NCI-H2171 (cell line): ENCODE measurements at places on chromosomes 16 and 17.

DNA sequence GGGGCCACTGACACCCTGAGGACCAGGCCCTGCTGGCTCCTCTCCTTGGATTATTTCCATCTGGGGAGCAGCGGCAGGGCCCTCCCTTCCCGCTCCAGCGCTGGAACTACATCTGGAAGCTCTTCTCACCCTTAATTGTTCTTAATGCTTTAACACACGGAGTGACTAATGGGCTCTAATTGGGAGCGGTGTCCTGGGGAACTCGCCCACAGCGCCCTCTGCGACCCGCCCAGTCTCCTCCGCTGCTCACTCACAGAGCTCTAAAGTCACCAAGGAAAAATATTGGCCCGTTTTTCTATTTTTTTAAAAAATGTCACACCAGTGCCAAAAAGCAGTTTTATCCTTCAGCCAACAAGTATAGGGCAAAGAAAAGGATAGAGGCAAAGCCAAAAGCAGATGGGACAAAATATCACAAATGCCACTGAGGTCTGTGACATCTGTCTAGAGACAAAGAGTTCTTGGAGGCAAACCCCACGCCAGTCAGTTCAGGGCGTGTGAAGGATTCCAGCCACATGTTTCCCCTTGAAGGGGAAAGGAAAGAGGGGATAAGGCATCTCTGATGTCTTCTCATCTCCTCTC is 134.7 kb downstream of the RBFOX3 start:
- no peak for DNase-seq

DNA sequence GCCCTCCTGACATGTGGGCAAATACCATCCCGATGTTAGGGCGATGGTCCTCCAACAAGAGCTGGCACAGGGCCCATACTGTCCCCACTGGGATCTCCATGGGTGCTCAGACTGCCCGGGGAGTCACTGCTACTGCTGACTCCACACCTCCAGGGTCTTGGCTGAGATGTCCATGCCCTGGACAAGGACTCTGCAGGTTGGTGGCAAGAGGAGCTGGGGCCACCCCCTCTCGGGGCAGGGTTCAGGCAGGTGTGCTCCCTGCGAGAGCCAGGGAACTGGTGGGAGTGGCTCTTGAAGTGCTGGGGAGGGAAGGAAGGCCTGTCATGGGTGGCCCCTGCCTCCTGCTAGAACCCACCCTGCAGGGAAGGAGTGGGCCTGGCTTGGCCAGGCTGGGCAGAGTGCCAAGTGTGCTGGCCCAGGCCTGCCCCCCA is 6.4 kb downstream of the CASKIN2 start:
- no peak for DNase-seq

- no peak for DNase-seq
These were observed 161.9 kb downstream of the WSCD1 start for GRCh38 chr17:6231886-6232731.

DNA sequence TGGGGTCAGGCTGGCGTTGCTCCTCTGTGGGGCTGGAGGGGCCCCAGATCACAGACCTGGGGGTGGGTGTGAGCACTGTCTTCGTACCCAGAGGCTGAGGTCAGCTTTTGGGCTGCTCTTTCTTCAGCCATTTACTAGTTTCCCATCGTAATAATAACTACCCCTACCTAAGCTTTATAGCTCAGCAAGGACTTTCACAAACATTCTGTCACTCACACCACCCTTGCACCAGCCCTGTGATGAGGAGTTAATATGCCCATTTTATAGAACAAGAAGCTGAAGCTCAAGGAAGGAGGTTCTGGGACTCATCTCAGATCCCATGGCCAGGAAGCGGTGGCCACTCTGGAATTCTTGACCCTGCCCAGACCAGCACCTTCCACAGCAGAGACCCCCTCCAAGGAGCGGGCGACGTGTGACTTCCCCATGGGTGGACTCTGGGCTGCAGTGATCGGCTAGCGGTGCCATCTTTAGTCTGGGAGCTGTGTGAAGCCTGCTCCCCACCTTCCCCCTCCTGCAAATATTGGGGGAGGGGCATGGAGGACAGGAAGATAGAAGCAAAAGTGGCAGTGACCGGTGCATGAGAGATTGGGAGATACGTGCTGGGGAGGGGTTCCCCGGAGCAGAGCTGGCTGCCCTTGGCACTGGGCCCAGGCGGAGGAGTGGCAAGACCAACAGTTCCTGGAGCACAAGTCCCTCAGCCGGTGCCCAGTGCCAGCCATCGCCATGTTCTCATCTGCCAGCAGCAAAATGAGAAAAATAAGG is 81.8 kb upstream of the TOB1 start:
- no peak for DNase-seq

- DNase-seq = no peak
These were observed 20.5 kb downstream of the CDC42EP4 start for GRCh38 chr17:73291260-73291801.

- DNase-seq = no peak
These were observed 52.4 kb upstream of the IRX5 start for GRCh38 chr16:54878301-54878700.

DNA sequence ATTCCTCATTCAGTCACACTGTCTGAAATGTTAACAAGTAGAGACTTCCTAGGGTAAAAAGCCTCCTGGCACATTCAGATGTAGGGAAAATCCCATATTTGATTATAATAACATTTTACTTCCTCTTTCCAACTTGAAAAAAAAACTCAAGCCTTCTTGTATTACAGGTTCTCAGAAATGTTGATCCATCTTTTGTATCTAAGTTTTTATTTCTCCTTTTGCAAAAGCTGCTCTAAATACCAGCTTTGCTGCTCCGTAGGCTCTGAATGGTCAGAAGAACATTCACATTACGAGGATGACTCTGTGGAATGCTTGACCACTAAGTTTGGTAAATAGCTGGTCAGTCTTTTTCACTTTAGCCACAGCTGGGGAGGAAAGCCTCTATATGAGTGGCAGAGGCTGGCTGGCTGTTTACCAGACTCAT is 13.2 kb upstream of the HEATR6 start:
- no peak for DNase-seq

DNA sequence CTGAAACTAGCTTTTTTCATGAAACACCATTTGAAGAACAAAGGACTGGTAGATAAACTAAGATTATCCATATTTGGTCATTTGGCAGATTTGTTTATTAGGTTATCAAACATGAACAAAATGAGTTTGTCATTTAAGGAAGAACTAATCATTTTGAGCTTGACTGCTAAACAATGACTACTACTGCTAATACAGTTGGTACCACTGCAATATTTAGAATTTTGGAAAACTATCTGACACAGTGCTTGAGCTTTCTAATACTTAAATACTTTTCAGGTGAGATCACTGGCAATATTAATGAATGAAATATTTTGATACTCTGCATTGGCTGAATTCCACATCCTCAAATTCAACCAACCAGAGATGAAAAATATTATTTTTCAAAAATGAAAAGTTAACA is 47.2 kb downstream of the MED13 start:
- no peak for DNase-seq

GRCh38 chr17:80419255-80419654 is 4.3 kb downstream of the ENDOV start:
- no peak for DNase-seq

GRCh38 chr16:21684199-21684598 is 20.4 kb downstream of the OTOA start:
- DNase-seq = peak; percentile 20

- DNase-seq = no peak
These were observed 1.3 kb downstream of the NAGS start for GRCh38 chr17:44005527-44006271.

GRCh38 chr17:41629316-41629715 is 4.9 kb upstream of the KRT17 start:
- DNase-seq = no peak

GRCh38 chr16:69108064-69108904 is 2.8 kb downstream of the HAS3 start:
- no peak for DNase-seq

DNA sequence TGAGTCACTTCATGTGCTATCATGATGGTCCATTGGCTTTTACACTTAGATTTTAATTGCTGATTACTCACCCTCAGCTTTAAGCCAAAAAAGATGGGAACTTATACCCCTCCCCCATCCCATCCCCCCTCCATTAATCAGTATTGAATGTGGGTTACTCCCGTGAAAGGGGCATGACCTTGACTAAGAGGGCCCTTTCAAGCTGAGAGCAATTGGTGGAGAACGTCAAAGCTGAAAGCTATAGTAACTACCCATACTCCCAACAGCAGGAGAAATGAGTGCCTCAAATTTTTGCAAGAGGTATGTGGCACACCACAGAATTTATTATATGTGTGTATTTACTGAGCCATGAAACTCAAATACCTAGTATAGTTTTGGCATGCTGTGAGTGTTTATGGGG is 99.7 kb upstream of the CDH8 start:
- no peak for DNase-seq

DNA sequence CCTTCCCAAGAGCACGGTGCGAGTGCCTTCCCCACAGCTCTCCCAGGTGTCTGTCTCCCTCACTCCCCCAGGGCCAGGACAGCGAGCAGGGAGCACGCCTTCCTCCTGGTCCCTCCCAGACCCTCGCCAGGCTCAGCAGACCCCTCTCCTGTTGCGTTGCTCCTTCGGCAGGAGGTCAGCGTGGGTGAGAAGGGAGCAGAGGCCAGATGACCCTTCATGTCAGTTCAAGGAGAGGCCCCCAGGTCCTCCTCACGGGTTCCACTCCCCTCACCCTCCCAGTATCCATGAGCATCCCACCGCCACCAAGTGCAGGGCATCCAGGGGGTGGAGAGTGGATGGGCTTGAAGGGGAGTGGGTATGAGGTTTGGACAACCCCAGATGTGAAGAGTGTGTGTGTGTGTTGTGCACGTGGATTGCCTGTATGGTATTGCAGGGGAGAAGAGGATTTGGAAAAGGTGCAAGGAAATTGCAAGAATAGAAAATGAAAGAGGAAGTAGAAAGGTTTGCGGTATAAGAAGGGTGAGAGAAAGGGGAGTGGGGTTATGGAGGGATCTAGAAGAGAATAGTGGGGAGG is 17.7 kb downstream of the SGCA start:
- DNase-seq = no peak

DNA sequence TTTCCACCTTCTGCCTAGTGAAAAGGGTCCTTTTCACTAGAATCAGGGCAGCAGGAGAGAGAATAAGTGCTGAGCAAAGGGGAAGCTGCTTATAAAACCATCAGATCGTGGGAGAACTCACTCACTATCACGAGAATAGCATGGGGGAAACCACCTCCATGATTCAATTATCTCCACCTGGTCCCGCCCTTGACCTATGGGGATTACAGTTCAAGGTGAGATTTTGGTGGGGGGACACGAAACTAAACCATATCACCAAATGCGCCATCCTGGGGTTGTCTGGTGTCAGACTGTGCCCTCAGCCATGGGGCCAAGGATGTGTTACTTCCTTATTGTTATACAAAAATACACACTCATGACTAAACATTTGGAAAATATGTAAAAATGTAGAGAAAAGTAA is 10.4 kb upstream of the KATNB1 start:
- DNase-seq = no peak

- no peak for DNase-seq
These were observed 46.7 kb upstream of the GCSH start for GRCh38 chr16:81142864-81143263.

DNA sequence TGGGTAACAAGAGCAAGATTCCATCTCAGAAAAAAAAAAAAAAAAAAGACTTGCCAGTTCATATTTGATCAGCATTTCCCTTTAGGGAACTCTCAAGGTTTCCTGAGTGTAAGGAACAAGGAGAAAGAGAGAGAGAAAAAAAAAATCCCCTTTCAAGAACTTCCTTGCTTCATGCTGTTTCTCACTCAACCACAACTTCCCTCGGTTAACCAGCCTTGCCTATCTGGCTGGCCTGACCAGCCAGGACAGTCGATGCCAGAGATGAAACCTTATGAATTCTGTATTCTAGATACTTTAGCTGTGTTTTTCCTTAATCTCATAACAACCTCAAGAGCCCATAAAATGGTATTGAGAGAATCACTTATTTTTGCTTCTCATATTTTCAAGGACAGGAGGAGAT is 2.6 kb upstream of the N4BP1 start:
- no peak for DNase-seq

DNA sequence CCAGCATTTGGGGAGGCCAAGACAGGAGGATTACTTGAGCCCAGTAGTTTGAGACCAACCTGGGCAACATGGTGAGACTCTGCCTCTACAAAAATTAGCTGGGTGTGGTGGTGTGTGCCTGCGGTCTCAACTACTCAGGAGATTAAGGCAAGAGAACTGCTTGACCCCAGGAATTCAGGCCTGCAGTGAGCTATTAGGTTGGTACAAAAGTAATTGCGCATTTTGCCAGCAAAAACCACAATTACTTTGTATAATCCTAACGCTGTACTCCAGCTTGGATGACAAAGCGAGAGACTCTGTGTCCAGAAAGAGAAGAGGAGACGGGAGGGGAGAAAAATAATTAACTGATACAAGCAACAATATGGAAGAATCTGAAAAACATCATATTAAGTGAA is 32.7 kb downstream of the YWHAE start:
- no peak for DNase-seq

DNA sequence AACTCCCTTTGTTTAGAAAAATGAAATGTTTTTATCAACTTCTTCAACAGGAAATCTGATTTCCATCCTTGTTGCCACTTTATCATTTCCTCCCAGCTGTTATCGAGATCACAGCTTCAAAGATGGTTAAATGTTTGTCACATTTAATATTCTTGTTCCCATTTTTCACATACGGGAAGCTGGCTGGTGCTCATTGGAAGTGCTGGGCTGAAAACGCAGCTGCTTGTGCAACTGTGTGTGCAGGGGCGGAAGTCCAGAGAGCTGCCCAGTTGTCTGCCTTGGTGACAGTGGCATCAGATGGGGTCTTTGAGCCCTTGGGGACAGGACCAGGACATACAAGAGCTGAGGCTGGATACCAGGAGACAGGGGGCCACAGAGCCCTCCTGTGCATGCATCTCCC is 549.2 kb upstream of the CDH11 start:
- no peak for DNase-seq

DNA sequence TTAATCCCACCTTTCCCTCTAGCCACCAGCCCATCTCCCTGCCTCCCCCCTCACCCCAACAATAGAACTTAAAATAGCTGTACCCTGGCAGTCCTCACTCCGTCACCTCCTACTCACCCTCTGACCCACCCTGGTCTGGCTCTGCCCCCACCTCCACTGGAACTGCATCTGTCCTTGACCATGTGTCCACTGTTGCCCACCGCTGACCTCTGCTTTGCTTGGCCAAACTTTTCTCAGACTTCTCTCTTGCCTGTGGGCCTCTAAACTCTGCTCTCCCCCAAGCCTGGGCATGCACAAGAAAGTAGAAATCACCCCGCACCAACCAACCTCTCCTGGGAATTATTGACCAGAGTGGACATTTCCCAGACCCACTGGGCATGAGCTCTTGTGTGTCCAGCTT is 169.8 kb downstream of the WSCD1 start:
- no peak for DNase-seq

- no peak for DNase-seq
These were observed 54.6 kb downstream of the MRTFB start for GRCh38 chr16:14125708-14126107.

- DNase-seq = no peak
These were observed 94.0 kb downstream of the SKAP1 start for GRCh38 chr17:48335858-48336500.
